ENCODE measurements at places on chromosomes 2 and 18. TPM values are rescaled to one million over a fixed set of nuclear protein-coding genes. Genes with fewer than 3 reads are reported as not detected.

PROKR1 gene
- not detected for total RNA-seq

GNLY gene
- total RNA-seq, result 141 TPM

PTPN2 gene
- total RNA-seq, result 76.7 TPM

M1AP gene
- 0.10 TPM for total RNA-seq

GRCh38 chr18:29418136-29418535 lies 1241.2 kb upstream of the CDH2 start:
- DNase-seq, result no peak
- H3K27ac ChIP-seq, result no peak overlapping the region
- H3K4me1 ChIP-seq, result no peaks in the 10 kb centered on the region
- H3K4me3 ChIP-seq, result no peak overlapping the region

- no peak for DNase-seq
- no peak overlapping the region for H3K27ac ChIP-seq
- no peak overlapping the region for H3K4me3 ChIP-seq
- H3K4me1 ChIP-seq, result no peaks in the 10 kb centered on the region
Measured at GRCh38 chr2:147740211-147740927, 104.5 kb upstream of the ACVR2A start.

- no peak overlapping the region for H3K27ac ChIP-seq
- H3K4me3 ChIP-seq, result no peak overlapping the region
- H3K27me3 ChIP-seq, result no peaks in the 10 kb centered on the region
- H3K36me3 ChIP-seq, result no peaks in the 10 kb centered on the region
Measured at GRCh38 chr2:199130501-199130900, 327.2 kb downstream of the SATB2 start.

DNA sequence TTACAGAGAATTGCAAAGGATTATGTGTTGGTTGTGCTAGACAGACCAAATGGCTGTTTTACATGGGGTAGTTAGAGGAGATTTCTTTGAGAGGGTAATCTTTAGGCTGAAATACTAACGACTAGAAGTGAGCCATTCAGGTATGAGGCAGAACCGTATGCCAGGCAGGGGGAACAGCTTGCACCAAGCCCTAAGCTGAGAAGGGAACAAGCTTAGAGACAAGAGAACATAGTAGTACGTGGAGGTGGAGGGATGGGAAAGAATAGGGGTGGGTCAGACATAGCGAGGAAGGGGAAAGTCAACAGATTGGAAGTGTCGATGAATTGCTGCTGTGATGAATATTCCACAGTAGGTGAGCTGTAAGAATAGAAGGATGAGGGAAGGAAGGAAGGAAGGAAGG lies 20.0 kb upstream of the CRIM1 start:
- DNase-seq, result no peak
- no peak overlapping the region for H3K27ac ChIP-seq
- H3K36me3 ChIP-seq, result no peaks in the 10 kb centered on the region
- H3K27me3 ChIP-seq, result peaks cover 6% of the 10 kb centered on the region

GRCh38 chr2:191049728-191050639 lies 36.0 kb upstream of the STAT1 start:
- peaks cover 13% of the 10 kb centered on the region for H3K4me1 ChIP-seq
- DNase-seq, result no peak
- no peak overlapping the region for H3K27ac ChIP-seq
- no peaks in the 10 kb centered on the region for H3K27me3 ChIP-seq

DNA sequence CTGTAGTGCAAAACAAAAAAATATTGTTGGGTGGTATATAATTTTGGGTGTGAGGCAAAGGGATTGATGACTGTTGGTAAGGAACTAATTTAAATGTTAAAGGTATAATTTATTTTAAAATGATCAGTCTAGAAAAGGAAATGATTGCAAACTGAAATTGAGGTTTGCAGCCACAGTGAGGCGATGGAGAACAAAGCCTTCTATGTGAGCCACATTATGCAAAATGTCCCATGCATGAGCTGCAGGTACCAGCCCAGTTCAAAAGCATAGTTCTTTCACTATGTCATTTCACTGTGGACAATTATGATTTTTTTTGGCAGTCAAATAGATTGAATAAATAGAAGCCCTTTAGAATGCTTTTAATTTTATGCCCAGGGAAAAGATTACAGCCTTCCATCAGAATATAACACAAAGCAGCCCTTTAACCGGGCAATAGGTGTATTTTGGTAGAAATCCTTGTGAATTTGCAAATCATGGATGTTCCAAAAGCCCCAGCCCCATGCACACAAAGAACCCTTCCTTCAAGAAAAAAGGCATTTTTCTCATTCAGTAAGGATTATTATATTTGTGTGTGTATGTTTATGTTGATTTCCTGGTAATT lies 1.7 kb downstream of the MAP2 start:
- no peak for DNase-seq
- H3K4me1 ChIP-seq, result peaks cover 14% of the 10 kb centered on the region
- no peak overlapping the region for H3K4me3 ChIP-seq
- peaks cover 20% of the 10 kb centered on the region for H3K27me3 ChIP-seq

All from activated T-helper 1 cell treated with anti-CD3 and anti-CD28 coated beads, Interleukin-12 subunit alpha, Interleukin-12 subunit beta, Interleukin-2, Interleukin-4 antibody, amounts not matched to agents 30 ng/mL and 10 ng/mL and 1 ng/mL, durations not matched to agents 14 hours and 24 hours and 36 hours (primary cell).